ENCODE measurements at places on chromosomes 6 and 20.

DNA sequence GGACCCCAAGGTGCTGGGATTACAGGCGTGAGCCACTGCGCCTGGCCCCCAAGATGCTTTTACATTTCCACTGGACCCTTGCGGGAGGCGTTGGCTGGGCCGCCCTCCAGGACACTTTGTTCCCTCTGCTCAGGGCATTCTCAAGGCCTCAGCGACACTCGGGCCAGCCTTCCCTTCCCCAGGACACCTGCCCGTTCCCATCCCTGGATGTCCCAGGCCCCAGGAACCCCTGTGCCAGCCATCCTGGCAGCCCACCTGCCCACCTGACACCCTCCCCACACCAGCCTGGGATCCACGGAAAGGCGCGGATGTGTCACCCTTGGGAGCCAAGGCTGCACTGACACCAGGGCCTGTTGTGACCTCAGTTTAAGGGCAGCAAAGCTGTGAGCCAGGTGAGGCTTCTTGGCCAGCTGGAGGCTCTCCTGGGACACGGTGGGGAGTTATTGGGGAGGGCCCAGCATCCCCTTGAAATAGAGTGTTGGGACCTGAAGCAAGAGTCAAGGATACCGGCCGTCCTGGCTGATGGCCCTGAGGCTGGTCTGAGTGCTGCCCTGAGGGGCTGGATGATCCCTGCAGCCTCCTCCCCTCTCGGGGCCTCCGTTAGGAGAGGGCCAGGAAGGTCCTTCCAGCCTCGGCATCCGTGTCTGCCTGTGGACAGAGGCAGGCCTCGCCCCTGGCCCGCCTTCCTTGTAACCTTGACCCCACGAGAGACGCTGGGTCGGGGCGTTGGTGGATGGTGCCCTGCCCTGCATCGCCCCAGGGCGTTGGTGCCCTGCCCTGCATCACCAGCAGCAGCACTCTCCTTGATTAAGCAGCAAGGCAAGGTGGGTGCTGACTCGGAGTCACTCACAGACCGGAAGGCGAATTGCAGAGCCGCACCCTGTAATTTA, 84.2 kb upstream of the BHLHE23 start:
- no peak overlapping the region for H3K4me3 ChIP-seq
- no peaks in the 10 kb centered on the region for H3K36me3 ChIP-seq
- H3K27me3 ChIP-seq: no peaks in the 10 kb centered on the region
- peak; percentile 24 for DNase-seq

DNA sequence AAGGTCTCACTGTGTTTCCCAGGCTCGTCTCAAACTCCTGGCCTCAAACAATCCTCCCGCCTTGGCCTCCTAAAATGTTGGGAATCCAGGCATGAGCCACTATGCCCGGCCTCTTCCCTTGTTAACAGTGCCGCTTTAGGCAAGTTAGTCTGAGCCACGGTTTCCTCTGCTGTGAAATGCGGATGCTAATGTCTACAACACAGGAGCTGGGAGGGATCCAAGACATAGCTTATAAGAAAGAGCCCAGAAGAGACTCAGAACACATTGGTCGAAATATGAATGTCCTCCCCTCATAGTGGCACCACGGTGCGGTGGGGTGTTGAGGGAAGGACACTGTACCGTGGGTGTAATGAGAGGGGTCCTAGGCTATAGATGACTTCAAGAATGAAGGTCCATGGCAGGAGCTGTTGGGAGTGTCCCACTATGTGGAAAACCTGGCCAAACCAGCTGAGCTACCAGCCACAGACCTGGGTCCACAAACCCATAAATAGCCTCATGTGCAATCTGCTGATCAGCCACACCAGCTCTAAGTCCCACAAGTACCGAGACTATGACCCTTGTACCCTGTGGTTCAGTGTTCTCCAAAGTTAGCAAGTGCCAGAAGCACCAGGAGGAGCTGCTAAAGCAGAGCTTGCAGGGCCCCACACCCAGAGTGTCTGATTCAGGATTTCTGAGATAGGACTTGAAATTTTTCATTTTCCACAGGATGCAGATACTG, 57.8 kb upstream of the ZFAND3 start:
- peaks cover 92% of the 10 kb centered on the region for H3K27me3 ChIP-seq
- DNase-seq: no peak
- H3K4me1 ChIP-seq: no peaks in the 10 kb centered on the region
- H3K36me3 ChIP-seq: no peaks in the 10 kb centered on the region

- no peaks in the 10 kb centered on the region for H3K4me1 ChIP-seq
- no peaks in the 10 kb centered on the region for H3K36me3 ChIP-seq
- no peak for DNase-seq
- H3K27me3 ChIP-seq: no peaks in the 10 kb centered on the region
- H3K27ac ChIP-seq: no peak overlapping the region
Measured at GRCh38 chr6:45574885-45575284, 197.2 kb upstream of the SUPT3H start.

GRCh38 chr20:10061641-10062040, 26.9 kb downstream of the ANKEF1 start:
- no peak overlapping the region for H3K27ac ChIP-seq
- no peaks in the 10 kb centered on the region for H3K27me3 ChIP-seq
- H3K4me3 ChIP-seq: no peak overlapping the region

GRCh38 chr6:73696966-73697655, 1.1 kb downstream of the CD109 start:
- no peak overlapping the region for H3K27ac ChIP-seq
- H3K4me1 ChIP-seq: no peaks in the 10 kb centered on the region
- H3K4me3 ChIP-seq: peak overlapping the region; percentile 36
- H3K27me3 ChIP-seq: no peaks in the 10 kb centered on the region
- peaks cover 3% of the 10 kb centered on the region for H3K36me3 ChIP-seq

DNA sequence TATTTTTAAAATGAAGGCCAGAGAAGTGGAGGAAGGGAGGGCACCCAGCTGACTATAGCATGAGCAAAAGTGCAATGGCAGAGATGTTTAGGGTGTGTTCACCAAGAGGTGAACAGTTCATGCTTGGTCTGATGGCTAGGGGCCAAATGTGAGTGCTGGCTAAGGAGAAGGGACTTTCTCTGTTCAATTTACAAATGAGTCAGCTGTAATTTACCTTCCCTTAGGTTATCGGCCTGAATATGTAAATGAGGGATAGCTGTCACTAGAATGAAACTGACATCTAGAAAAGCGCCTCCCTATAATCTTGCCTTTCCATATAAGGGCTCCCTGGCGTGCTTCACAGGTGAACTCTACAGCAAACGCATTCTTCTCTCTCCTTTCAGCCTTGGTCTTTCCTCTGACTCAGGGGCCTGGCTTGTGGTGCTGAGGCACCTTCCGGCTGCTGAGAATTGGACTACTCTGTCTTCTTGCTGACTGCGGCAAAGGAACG, 114.7 kb upstream of the BACH2 start:
- H3K36me3 ChIP-seq: no peaks in the 10 kb centered on the region
- DNase-seq: peak; percentile 58
- no peak overlapping the region for H3K4me3 ChIP-seq
- H3K4me1 ChIP-seq: 0 out of 2 replicates have a peak, but pooled peaks cover 2% of the 10 kb centered on the region
- no peaks in the 10 kb centered on the region for H3K27me3 ChIP-seq

DNA sequence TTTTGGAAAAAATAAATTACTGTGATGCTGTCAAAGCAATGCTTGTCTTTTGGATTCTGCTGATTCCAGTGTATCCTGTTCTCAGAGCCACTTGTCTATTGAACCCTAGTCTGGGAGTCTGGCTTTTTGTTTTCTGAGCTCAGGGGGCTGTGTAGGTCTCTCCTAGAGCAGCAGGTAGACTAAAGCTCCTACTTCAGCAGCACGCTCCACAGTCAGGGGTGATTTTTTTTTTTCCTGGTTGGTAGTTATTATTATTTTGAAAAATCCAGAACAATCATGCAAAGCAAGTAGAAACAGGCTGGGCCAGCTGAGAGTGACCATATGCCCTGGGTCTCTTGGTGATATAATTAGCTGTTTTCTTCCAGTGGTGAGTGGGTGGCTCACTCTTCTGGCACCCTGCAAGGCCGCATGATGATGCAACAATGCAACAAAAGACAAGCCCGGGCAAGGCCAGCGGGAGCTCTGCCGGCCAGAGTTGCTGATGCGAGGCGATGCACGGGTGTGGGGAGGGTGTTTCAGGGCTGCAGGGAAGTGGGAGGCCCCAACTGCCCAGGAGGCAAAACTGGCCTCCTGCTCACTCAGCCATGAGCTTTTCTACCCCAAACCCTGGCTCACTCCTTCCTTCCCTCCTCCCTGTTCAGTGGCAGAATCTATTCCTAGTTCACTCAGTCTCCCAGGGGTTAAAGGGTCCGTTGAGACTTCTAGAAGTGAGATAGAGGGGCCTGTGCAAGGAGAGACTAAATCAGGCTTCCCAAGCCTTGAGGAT, 11.5 kb upstream of the CDKN1A start:
- H3K4me1 ChIP-seq: peaks cover 7% of the 10 kb centered on the region
- no peaks in the 10 kb centered on the region for H3K27me3 ChIP-seq
- H3K36me3 ChIP-seq: no peaks in the 10 kb centered on the region
- peak overlapping the region; percentile 24 for H3K27ac ChIP-seq
- peak overlapping the region; percentile 66 for H3K4me3 ChIP-seq

DNA sequence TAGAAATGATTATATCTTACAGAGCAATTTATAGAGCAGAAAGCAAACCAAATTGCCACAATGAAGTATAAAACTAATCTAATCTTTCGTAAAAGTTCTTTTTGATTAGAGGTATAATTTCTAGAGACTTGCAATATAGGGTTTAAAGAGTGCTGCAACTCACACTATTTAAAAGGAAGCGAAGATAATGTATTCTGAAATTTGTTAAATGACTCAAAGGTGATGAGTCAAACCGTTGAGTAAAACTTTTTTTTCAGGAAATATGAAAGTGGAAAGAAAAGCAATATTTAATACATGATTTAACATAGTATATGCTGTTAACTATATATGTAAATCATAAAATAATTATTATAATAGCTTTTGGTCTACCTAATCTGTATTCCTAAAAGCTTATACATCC, 133.6 kb downstream of the SYNE1 start:
- H3K4me1 ChIP-seq: no peaks in the 10 kb centered on the region
- no peak overlapping the region for H3K27ac ChIP-seq
- no peak for DNase-seq

DNA sequence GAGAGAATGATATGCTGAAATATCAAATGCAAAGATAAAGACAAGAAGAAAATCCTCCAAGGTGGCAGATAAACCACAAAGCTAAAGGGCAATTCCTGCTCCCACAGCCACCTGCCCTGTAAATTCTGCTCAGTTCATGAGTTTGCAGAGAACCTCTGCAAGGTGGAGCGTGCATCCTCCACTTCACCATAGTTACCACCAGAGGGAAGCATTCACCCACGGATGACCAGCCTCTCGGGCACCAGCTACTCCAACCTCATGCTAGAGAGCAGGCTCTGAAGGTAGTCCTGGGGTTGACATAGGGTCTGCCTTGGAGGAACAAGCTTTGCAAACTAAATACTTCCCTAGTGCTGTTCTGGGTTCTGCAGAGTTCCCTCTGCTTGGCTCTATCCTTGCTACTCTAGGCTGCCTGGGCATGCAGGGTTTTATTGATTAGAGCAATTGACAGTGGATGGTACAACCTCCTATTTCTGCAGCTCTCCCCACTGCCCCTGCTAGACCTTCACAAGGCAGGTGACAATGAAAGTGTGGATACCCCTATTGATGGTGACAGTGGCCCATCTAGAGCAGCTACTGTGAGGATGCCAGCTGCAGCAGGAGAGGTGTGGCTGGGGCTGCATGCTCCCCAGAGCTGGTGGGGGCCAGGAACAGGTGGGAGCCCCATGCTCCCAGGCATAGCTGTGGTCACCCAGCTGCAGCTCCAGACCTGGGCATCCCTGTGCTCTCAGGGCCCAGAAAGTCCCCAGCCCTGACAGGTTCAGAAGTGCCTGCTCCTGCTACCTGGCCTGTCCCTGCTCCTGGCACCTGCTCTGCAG, 51.1 kb downstream of the GGTLC1 start:
- H3K36me3 ChIP-seq: no peaks in the 10 kb centered on the region
- no peak overlapping the region for H3K27ac ChIP-seq
- peak; percentile 80 for DNase-seq

GRCh38 chr20:14775778-14776177, 438.4 kb upstream of the FLRT3 start:
- no peaks in the 10 kb centered on the region for H3K27me3 ChIP-seq
- no peaks in the 10 kb centered on the region for H3K4me1 ChIP-seq
- no peak overlapping the region for H3K4me3 ChIP-seq
- no peak overlapping the region for H3K27ac ChIP-seq

DNA sequence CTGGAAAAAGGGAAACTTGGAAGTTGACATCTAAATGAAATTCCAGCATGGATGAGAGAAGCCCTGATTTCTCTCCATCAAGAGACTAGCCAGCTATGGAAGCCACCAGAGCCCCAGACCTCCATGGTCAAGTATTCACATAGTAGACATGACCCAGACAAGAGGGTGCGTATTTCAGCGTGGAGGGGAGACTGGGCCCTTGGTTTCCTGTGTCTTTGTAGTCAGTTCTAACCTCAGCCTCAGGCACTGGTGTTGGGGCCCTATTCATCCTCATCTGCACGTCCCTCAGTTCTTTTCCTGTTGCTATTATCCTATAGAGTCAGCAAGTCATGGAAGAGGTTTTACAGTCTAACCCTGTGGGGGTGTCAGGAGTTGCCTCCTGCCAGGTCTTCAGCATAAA, 12.5 kb downstream of the GNL1 start:
- no peak overlapping the region for H3K27ac ChIP-seq
- no peak overlapping the region for H3K4me3 ChIP-seq
- H3K36me3 ChIP-seq: peaks cover 6% of the 10 kb centered on the region

GRCh38 chr6:42786525-42786985, 4.7 kb downstream of the BICRAL start:
- H3K27ac ChIP-seq: no peak overlapping the region
- no peaks in the 10 kb centered on the region for H3K27me3 ChIP-seq
- H3K4me1 ChIP-seq: peaks cover 3% of the 10 kb centered on the region
- H3K36me3 ChIP-seq: peaks cover 5% of the 10 kb centered on the region
- no peak for DNase-seq

GRCh38 chr20:35432430-35432735, 5.6 kb downstream of the GDF5 start:
- no peaks in the 10 kb centered on the region for H3K27me3 ChIP-seq
- no peak overlapping the region for H3K4me3 ChIP-seq
- H3K36me3 ChIP-seq: no peaks in the 10 kb centered on the region
- no peak for DNase-seq
- no peaks in the 10 kb centered on the region for H3K4me1 ChIP-seq

- no peaks in the 10 kb centered on the region for H3K4me1 ChIP-seq
- H3K36me3 ChIP-seq: peaks cover 71% of the 10 kb centered on the region
- peak overlapping the region; percentile 91 for H3K4me3 ChIP-seq
- H3K27me3 ChIP-seq: no peaks in the 10 kb centered on the region
- no peak for DNase-seq
- H3K27ac ChIP-seq: peak overlapping the region; percentile 82
Measured at GRCh38 chr6:24667378-24667803, 514 bp downstream of the ACOT13 start.

DNA sequence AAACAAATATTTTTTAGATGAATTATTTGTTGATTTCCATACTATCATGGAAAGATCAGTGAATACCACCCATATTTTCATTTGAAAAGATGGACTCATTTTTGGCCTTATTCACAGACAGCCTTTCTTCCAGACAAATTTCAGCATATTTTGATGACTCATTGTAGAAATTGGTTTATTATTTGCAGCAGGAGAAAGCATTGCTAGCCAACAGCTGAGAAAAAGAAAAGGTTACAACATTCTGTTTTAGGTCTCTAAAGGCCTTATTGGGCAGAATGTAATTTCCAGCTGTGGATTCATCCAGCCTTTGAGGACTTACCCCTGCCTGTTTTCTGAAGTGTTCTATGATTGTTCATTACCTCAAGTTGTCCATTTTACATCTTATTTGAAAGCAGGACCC, 201.9 kb downstream of the PLCB4 start:
- no peak for DNase-seq
- H3K27me3 ChIP-seq: no peaks in the 10 kb centered on the region
- no peaks in the 10 kb centered on the region for H3K4me1 ChIP-seq
- H3K27ac ChIP-seq: no peak overlapping the region
- H3K4me3 ChIP-seq: no peak overlapping the region

Data from H9 (cell line).